ENCODE measurements at places on chromosomes 7 and 10. TPM values are rescaled to one million over a fixed set of nuclear protein-coding genes. Genes with fewer than 3 reads are reported as not detected.

SPDYE9 gene
- not detected for total RNA-seq

IQUB gene
- total RNA-seq, result not detected

DNA sequence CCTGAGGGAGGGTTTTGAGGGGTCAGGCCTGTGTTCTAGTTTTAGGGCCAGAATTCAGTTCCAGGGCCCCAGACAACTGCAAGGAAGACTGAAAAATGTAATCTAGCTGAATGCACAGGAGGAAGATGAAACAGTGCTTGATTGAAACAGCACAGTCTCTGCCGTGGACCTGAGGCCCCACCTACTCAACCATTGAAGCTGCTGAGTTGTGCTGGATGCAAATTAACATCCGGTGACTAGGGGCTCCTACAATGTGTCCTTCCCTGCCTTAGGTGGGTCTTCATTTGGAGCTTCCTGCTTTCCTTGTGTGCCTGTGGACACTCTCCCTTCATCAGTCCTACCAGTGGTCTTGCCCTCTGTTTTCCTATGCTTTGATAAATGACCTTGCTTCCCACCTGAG, 5.7 kb downstream of the GLRX3 start:
- H3K36me3 ChIP-seq, result peaks cover 49% of the 10 kb centered on the region
- no peaks in the 10 kb centered on the region for H3K27me3 ChIP-seq
- peaks cover 65% of the 10 kb centered on the region for H3K4me1 ChIP-seq
- peak; percentile 26 for DNase-seq
- H3K4me3 ChIP-seq, result peak overlapping the region; percentile 1

GRCh38 chr10:51397695-51398094, 301.7 kb downstream of the CSTF2T start:
- no peaks in the 10 kb centered on the region for H3K4me1 ChIP-seq
- no peaks in the 10 kb centered on the region for H3K27me3 ChIP-seq
- no peak overlapping the region for H3K4me3 ChIP-seq
- DNase-seq, result no peak

DNA sequence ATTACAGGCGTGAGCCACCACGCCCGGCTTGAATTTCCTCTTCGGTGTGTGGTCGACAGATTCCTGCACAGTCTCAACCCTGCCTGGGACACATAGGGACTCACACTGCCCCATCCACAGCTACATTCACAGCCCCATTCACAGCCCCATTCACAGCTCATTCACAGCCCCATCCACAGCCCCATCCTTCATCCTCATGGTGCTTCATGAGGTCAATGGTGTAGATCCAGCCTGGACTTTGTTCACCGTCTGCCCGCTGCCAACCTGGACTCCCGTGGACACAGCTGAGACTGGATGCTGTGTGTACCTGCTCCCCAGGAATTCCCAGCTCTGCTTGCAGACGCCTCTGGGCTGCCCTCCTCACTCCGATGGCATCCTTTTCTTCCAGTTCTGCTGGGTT, 5.2 kb downstream of the IDI2 start:
- no peak overlapping the region for H3K4me3 ChIP-seq
- DNase-seq, result no peak
- H3K4me1 ChIP-seq, result no peaks in the 10 kb centered on the region

DNA sequence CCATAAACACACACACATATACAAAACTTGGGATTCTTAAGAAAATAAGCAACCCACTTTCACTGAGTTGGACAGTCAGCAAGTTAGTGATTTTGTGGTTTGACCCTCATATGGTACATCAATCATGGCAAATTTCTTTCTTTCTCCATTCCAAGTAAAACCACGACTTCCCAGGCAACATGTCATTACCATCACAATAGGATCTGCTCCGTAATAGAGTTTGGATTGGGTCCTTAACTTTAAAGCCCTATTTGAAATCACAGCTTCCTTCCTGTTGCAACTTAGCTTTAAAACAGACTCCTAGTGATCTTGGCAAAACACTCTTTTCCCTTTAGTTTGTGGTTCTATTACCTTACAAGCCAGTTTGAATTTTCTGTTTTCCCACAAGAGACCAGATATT, 483.6 kb downstream of the INHBA start:
- H3K27me3 ChIP-seq, result no peaks in the 10 kb centered on the region
- H3K27ac ChIP-seq, result no peak overlapping the region
- no peak overlapping the region for H3K4me3 ChIP-seq

HILPDA gene
- 11.9 TPM for total RNA-seq

- H3K27me3 ChIP-seq, result no peaks in the 10 kb centered on the region
- peaks cover 10% of the 10 kb centered on the region for H3K4me1 ChIP-seq
- H3K4me3 ChIP-seq, result no peak overlapping the region
- DNase-seq, result no peak
- no peak overlapping the region for H3K27ac ChIP-seq
These were observed 29.4 kb downstream of the BMS1 start for GRCh38 chr10:42812028-42812427.

GRCh38 chr7:101390901-101391301, 28.2 kb downstream of the COL26A1 start:
- DNase-seq, result peak; percentile 62
- H3K36me3 ChIP-seq, result no peaks in the 10 kb centered on the region
- H3K4me3 ChIP-seq, result peak overlapping the region; percentile 51
- peaks cover 29% of the 10 kb centered on the region for H3K4me1 ChIP-seq
- H3K27me3 ChIP-seq, result peaks cover 9% of the 10 kb centered on the region

GRCh38 chr10:131246089-131246488, 65.4 kb downstream of the TCERG1L start:
- DNase-seq, result no peak
- no peak overlapping the region for H3K4me3 ChIP-seq

IDI2 gene
- total RNA-seq, result not detected

GRCh38 chr10:79449181-79450146, 4.0 kb upstream of the ZCCHC24 start:
- no peak for DNase-seq
- H3K36me3 ChIP-seq, result no peaks in the 10 kb centered on the region
- H3K4me3 ChIP-seq, result no peak overlapping the region
- peaks cover 28% of the 10 kb centered on the region for H3K27me3 ChIP-seq
- H3K27ac ChIP-seq, result no peak overlapping the region

GRCh38 chr10:93775356-93775755, 17.6 kb downstream of the LGI1 start:
- peaks cover 18% of the 10 kb centered on the region for H3K27me3 ChIP-seq
- H3K4me1 ChIP-seq, result no peaks in the 10 kb centered on the region
- H3K36me3 ChIP-seq, result no peaks in the 10 kb centered on the region
- H3K4me3 ChIP-seq, result no peak overlapping the region
- DNase-seq, result no peak

RNF148 gene
- not detected for total RNA-seq

MEST gene
- 1.2 TPM for total RNA-seq

GRCh38 chr10:4426866-4427265, 399.1 kb upstream of the AKR1E2 start:
- H3K27ac ChIP-seq, result no peak overlapping the region
- peaks cover 2% of the 10 kb centered on the region for H3K27me3 ChIP-seq
- no peaks in the 10 kb centered on the region for H3K4me1 ChIP-seq
- H3K4me3 ChIP-seq, result no peak overlapping the region

RADIL gene
- 0.37 TPM for total RNA-seq

BLNK gene
- not detected for total RNA-seq

- DNase-seq, result no peak
- H3K4me1 ChIP-seq, result no peaks in the 10 kb centered on the region
- H3K4me3 ChIP-seq, result no peak overlapping the region
- no peak overlapping the region for H3K27ac ChIP-seq
These were observed 303.0 kb downstream of the ELMO1 start for GRCh38 chr7:37145682-37146081.

- peaks cover 12% of the 10 kb centered on the region for H3K27me3 ChIP-seq
- no peak overlapping the region for H3K4me3 ChIP-seq
- H3K27ac ChIP-seq, result no peak overlapping the region
- peaks cover 24% of the 10 kb centered on the region for H3K4me1 ChIP-seq
- no peaks in the 10 kb centered on the region for H3K36me3 ChIP-seq
These were observed 175.2 kb upstream of the TNRC18 start for GRCh38 chr7:5598769-5599371.

DNA sequence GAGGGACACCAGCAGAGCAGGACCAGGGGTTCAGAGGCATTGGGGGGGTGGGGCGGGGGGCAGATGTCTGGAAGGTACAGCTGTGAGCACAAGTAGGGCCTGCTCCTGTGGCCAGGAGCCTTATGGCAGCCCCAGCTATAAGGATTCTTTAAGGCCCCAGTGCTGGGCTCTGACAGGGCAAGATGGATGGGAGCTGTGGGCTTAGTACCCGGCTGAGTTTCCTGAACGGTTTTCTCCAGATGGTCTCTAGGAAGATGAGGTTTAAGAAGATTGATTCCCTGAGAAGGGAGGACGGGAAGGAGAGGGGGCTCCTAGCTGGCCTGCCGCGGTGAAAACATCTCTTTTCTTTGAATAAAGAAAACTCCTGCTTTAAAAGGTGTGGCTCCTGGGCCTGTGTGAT, 30.1 kb upstream of the COMTD1 start:
- H3K4me3 ChIP-seq, result no peak overlapping the region
- no peak for DNase-seq
- H3K4me1 ChIP-seq, result no peaks in the 10 kb centered on the region
- H3K27me3 ChIP-seq, result no peaks in the 10 kb centered on the region

GRCh38 chr7:138864667-138865066, 66.7 kb upstream of the ATP6V0A4 start:
- no peak for DNase-seq
- no peak overlapping the region for H3K4me3 ChIP-seq
- peaks cover 24% of the 10 kb centered on the region for H3K4me1 ChIP-seq
- peak overlapping the region; percentile 13 for H3K27ac ChIP-seq
- no peaks in the 10 kb centered on the region for H3K36me3 ChIP-seq

DNA sequence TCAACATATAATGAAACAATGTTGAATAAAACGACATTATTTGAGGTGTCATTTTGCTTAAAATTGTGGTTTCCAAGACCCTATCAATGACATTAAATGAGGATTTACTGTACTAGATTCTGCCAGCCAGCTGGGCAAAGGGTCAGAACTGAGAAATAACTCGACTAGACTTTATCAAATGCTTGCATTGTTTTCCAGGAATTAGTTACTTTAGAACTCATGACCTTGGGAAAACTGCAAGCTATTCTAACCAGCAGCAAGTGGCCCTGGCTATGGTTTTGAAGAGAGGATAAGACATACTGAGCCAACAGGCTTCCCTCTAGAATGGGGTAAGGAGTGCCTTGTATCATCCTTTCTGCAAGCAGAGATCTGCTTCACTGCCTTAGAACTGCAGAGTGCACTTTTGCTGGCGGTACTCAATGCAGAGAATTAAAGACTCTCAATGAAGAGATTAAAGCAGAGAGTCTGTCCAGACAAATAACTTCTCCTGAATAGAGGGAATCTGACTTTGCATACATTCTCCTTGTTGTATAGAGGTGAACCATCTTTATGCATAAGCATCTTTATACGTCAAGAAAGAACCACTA, 281.5 kb downstream of the ARL4A start:
- no peak overlapping the region for H3K4me3 ChIP-seq
- DNase-seq, result no peak
- H3K27ac ChIP-seq, result no peak overlapping the region
- H3K36me3 ChIP-seq, result no peaks in the 10 kb centered on the region
- no peaks in the 10 kb centered on the region for H3K27me3 ChIP-seq

ACHE gene
- not detected for total RNA-seq

DNA sequence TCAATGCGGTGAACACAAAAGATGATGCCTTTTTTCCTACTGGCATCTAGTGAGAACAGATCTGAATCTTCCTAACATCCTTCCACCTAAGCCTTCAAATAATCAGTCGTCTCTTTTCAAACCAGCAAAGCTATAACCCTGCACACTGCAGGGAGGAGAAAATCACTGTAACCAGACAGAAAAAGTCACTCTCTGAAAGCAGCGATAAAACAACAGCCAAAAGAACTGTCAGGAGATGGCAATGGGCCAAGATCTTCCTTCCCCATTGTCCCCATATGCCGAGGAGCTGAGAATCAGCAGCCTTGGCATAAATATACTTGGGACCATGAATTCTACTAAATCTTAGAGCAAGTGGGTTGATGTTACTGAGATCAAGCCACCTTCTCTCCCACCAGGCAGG, 13.1 kb downstream of the FZD9 start:
- peaks cover 4% of the 10 kb centered on the region for H3K4me1 ChIP-seq
- no peak for DNase-seq
- no peak overlapping the region for H3K4me3 ChIP-seq
- peaks cover 76% of the 10 kb centered on the region for H3K36me3 ChIP-seq
- no peak overlapping the region for H3K27ac ChIP-seq
- H3K27me3 ChIP-seq, result no peaks in the 10 kb centered on the region

SVOPL gene
- 2.3 TPM for total RNA-seq

- DNase-seq, result no peak
- H3K27ac ChIP-seq, result no peak overlapping the region
- H3K4me3 ChIP-seq, result no peak overlapping the region
These were observed 57.3 kb upstream of the MET start for GRCh38 chr7:116614499-116615262.

DNA sequence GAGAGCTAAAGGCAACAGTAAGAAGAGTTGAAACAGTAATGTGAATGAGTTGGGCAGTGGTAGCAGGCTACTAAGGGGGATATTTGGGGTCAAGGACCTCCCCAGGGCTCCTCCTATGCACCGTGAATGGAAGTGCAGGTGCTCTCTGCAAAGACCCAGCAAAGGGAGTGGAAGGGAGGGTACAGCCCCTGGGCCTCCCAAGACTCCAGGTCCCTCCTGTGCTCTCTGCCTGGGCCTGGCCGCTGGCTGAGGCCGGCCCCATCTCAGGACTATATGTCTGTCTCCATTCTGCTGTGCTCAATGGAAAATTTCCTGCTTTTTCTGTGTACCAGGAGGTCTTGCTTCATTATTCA, 372.1 kb upstream of the MKI67 start:
- no peak overlapping the region for H3K4me3 ChIP-seq
- H3K27me3 ChIP-seq, result no peaks in the 10 kb centered on the region
- H3K4me1 ChIP-seq, result no peaks in the 10 kb centered on the region
- H3K36me3 ChIP-seq, result no peaks in the 10 kb centered on the region

DNA sequence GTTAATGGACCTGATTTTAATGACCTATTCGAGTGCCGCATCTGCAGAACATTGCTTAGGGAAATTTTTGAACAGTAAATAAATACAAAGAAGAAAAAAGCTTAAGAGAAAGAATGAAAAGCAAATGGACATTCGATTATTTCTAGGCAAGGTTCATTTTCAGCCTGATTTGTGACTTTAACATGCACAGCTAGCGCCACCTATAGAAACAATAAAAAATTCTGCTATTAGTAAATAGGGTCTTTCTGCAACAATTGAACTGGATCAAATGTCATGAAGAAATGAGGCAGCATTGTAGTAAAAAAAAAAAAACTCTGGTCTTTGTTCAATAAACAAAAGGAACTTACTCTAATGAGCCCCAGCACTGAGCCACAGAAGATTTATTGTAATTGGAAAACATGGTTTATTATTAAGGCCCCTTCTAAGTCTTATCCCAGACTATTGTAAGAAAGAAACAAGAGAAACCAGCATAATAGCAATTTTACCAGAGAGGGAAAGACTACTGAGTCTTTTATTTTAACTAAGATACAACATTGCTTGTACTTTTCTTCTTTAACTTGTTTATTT, 41.4 kb upstream of the GHITM start:
- H3K27ac ChIP-seq, result no peak overlapping the region
- DNase-seq, result no peak
- no peaks in the 10 kb centered on the region for H3K4me1 ChIP-seq
- H3K4me3 ChIP-seq, result no peak overlapping the region

DNA sequence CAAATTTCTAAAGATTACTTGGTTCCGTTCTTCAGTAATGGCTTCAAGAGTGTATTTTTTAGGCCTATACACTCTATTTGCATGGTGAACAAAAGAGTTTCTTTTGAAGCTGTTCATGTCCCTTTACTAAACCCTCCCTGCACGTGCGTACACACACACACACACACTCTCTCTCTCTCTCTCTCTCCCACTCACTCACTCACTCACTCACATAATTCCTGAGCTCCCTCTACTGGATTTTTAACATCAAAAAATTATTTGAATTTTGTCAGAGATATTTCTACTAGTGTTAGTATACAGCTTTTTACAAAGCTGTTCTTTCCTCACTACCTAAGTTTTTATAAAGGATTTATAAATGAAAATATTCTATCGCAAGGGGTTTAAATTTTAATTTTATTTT, 85.9 kb downstream of the UBE3C start:
- H3K4me1 ChIP-seq, result no peaks in the 10 kb centered on the region
- no peak overlapping the region for H3K27ac ChIP-seq
- DNase-seq, result no peak
- no peaks in the 10 kb centered on the region for H3K27me3 ChIP-seq
- no peak overlapping the region for H3K4me3 ChIP-seq
